ENCODE measurements at places on chromosomes 3 and 15.
A peak's percentile ranks its signal among the peaks of the same experiment; 100 is the strongest.

GRCh38 chr3:53255423-53255774 is 423 bp downstream of the TKT start:
- DNase-seq = peak; percentile 44
- H3K27ac ChIP-seq = peak overlapping the region; percentile 62
- no peaks in the 10 kb centered on the region for H3K36me3 ChIP-seq
- no peaks in the 10 kb centered on the region for H3K27me3 ChIP-seq
- peak overlapping the region; percentile 90 for H3K4me3 ChIP-seq

DNA sequence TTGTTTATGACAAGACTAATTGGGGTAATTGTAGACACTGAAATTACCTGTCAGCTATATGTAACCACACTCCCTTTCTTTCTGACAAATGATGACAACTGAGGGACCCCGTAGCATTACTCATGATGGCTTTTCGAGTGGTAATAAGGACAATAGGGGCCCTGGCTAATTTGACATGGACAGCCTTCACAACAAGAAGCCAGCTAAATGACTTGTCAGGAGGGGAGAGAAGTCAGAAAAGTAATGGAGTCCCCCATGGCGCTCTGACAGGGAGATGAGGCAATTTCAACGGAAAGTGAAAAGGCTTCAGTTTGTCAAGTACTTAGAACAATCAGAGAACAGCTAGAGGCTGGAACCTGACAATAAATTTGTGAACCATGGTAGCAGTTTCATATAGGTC is 177.3 kb downstream of the CDIN1 start:
- no peaks in the 10 kb centered on the region for H3K27me3 ChIP-seq
- H3K4me3 ChIP-seq = no peak overlapping the region
- no peaks in the 10 kb centered on the region for H3K36me3 ChIP-seq

- H3K4me1 ChIP-seq = peaks cover 15% of the 10 kb centered on the region
- H3K27ac ChIP-seq = no peak overlapping the region
- DNase-seq = no peak
- H3K27me3 ChIP-seq = no peaks in the 10 kb centered on the region
These were observed 3.1 kb downstream of the RCCD1 start for GRCh38 chr15:90957791-90958190.

DNA sequence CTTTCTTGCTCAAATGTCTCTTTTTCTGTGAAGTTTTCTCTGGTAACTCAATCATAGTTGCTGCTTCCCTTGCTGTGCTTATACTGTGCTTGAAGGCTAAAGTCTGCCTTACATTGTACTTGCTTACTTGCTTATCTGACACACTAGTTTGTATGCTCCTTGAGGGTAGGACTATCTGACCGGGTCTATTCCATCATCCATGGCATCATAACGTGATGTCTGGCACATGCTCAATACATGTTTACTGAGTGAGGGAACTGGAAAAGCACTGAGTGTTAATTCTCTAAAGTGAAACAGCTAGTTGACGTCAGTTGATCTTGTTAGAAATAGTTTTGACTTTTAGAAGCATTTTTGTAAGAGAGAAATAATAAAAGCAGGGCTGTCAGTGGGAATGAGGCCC is 42.7 kb downstream of the MAP3K13 start:
- no peaks in the 10 kb centered on the region for H3K27me3 ChIP-seq
- no peak overlapping the region for H3K27ac ChIP-seq
- no peak for DNase-seq
- H3K4me3 ChIP-seq = no peak overlapping the region
- no peaks in the 10 kb centered on the region for H3K4me1 ChIP-seq

DNA sequence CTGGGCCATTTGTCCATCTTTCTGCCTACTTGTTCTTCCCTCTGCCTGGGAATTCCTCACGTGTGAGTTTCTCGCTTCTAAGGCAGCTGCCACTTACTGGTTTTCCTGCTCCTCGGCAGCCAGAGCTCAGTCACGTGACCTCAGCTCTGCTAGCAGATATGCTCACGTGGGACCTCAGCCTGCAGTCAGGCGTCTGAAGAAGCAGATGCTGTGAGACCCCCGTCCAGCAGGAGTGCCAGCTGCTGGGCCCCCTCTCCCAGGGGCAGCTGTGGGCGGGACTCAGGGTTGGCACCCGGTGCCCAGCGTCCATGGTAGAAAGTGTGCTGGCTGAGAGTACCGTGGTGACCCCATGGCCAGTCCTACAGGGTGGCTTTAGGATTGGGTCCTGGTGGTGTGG is 161.3 kb upstream of the TLE3 start:
- H3K27me3 ChIP-seq = no peaks in the 10 kb centered on the region
- peak overlapping the region; percentile 43 for H3K4me3 ChIP-seq
- H3K27ac ChIP-seq = peak overlapping the region; percentile 29
- H3K36me3 ChIP-seq = no peaks in the 10 kb centered on the region
- peaks cover 38% of the 10 kb centered on the region for H3K4me1 ChIP-seq

GRCh38 chr3:30193625-30194044 is 412.8 kb upstream of the TGFBR2 start:
- no peaks in the 10 kb centered on the region for H3K36me3 ChIP-seq
- DNase-seq = no peak
- no peaks in the 10 kb centered on the region for H3K27me3 ChIP-seq
- no peaks in the 10 kb centered on the region for H3K4me1 ChIP-seq

DNA sequence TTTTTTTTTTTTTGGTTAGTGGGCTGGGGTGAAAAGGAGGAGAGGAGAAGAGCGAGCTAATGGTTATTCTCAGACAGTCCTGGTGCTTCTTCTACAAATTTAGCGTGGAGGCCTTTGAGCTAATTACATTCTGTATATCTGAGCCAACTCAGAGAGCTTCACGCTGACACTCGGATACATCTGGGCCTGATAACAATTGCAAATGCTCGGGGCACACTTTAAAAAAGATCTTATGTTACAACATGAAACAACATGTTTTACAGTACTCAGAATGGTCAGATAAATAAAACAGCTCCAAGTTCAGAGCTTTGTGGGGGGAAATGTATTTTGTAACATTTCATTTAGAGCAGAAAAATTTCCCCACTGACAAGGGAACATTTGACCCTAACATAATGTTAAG is 966.9 kb upstream of the NR2F2 start:
- no peak overlapping the region for H3K4me3 ChIP-seq
- DNase-seq = no peak

- no peak overlapping the region for H3K4me3 ChIP-seq
- H3K27me3 ChIP-seq = no peaks in the 10 kb centered on the region
- no peaks in the 10 kb centered on the region for H3K4me1 ChIP-seq
- DNase-seq = no peak
- no peak overlapping the region for H3K27ac ChIP-seq
- no peaks in the 10 kb centered on the region for H3K36me3 ChIP-seq
These were observed 511.1 kb downstream of the OTOL1 start for GRCh38 chr3:162007722-162008121.

DNA sequence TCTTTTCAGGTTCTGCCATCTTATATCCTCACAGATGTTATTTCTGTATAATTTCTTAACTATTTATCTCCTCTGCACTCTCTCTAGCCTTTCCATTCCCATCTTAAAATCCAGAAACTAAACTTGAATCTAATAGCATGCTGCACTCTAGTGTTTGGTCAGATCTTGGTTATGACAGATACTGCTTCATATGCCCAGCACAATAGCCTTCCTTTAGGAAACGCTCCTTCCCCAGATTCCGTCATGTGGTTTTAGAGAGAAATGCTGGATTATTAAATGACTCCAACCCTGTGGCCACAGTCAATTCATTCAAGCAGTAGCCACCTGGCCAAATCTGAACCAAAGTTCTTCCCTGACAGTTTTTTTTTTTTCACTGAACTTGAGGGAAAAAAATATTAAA is 19.4 kb downstream of the RASGRP1 start:
- peaks cover 28% of the 10 kb centered on the region for H3K36me3 ChIP-seq
- no peak for DNase-seq
- H3K27me3 ChIP-seq = no peaks in the 10 kb centered on the region
- H3K4me1 ChIP-seq = peaks cover 98% of the 10 kb centered on the region
- no peak overlapping the region for H3K27ac ChIP-seq
